ENCODE measurements at places on chromosomes 7 and 10.

DNA sequence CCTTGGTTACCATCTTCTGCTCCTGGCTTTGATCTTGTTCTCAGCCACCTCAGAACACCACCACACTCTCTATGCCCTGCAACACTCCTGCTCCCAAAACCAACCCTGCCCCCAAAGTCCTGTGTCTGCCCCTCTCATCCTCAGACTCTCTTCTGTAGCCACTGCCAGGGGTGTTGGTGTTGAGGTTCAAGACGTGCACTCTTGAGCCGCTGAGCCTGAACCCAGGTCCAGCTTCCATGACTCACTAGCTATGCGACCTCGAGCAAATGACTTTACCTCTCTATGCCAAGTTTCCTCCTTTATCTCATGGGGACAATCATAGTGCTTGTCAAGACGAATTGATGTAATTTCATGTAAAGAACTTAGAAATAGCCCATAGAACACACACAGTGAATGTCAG is 840 bp upstream of the ATP6V0A4 start:
- no peak for DNase-seq

- DNase-seq, result no peak
Observed at GRCh38 chr7:5495581-5496375, 72.1 kb upstream of the TNRC18 start.

DNA sequence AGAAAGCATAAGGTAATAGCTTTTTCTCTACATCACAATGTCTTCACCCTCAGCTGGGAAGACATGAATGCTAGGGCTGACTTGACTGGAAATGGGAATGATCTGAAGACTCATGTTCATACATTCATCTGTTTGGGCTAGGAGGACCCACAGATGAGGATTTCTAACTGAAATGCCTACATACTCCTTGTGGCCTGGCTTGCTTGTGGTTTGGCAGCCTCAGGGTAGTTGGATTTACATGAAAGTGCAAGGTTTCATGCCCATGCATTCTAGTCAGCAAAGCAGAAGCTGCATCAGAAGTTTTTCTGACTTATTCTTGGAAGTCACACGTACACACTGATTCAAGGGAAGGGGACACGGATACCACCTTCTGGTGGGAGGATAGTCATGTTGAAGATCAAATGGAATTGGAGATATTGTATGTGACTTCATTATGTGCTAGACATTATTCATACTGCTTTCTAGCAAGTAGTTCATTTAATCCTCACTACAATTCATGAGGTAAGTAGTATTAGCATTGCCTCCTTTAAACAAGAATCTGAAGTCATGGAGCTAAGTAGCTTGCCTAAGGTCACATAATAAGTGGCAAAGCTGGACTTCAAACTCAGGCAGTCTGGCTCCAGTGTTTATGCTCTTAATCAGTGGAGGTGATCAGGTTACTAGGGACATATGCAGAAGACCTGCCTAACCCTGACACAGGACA is 957.0 kb downstream of the LRMDA start:
- no peak for DNase-seq

GRCh38 chr10:35508647-35509046 is 96.5 kb upstream of the GJD4 start:
- DNase-seq, result no peak

DNA sequence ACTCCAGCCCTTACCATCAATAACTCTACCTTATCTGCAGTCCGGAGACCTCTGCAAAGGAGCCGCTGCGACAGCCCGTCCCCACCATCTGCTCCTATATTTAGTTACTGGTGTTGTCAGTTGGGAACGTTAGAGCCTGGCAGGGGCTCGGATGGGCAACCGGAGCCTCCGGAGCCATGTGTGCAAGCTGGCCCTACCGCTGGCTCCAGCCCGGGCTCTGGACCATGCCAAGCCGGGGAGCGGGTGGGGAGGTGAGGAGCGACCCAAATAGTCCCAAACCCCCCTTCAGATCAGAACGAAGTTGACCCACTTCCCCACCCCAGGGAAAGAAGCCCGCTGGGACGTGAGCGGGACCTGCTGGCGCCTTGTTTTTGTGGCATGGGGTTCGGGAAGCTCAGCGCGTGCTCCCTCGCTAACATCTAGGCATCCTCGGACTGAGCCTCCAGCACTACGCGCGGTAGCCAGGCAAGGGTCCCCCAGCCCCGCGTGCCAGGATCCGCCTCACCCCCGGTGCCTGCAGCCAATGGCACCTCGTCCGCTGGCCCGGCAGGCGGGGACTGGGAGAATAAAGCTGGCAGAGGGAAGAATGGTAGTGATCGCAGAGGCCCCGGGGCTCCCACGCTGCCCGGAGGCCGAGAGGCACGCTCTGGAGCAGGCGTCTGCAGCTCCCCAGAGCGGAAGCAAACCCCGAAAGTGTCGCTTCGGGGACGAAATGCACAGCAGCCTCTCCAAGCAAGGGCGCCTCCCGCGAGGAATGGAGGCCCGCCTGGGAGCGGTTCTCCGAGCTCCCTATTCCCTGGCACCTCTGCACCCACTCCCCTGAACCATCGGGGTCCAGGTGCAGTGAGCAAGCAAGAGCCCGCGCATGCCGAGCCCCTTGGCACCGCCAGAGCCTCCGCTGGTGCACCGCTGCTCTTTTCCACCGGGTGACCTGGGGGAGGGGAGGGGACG is 679 bp downstream of the LRRC20 start:
- no peak for DNase-seq

- DNase-seq, result no peak
Observed at GRCh38 chr7:8932751-8933150, 499.3 kb downstream of the NXPH1 start.

GRCh38 chr7:128874140-128875031 is 11.7 kb downstream of the ATP6V1F start:
- DNase-seq, result no peak

- DNase-seq, result no peak
Observed at GRCh38 chr10:33336582-33337325, 2.3 kb upstream of the NRP1 start.

GRCh38 chr10:57141708-57142107 is 780.6 kb upstream of the ZWINT start:
- no peak for DNase-seq

GRCh38 chr10:78000956-78001472 is 28.3 kb downstream of the POLR3A start:
- no peak for DNase-seq

DNA sequence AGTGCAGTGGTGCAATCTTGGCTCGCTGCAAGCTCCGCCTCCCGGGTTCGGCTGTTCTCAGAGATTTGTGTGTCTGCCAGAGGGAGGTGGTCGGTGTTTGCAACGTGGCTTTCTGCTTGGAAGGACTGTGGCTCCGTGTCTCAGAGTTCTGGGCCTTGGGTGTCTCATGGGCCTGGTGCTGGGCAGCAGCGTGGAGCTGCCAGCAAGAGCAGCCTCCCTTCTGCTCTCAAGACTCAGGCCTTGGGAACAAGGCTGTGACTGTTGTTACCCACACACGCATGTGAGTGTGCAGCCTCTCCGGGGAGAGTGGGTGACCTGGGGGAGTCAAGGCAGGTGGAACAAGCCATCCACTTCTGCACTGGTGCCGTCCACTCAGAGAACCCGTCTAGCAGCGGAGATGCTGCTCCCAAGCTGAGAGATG is 52.0 kb downstream of the VIPR2 start:
- DNase-seq, result no peak

GRCh38 chr7:107233-107632 is 85.1 kb upstream of the FAM20C start:
- no peak for DNase-seq

GRCh38 chr7:98240961-98241673 is 10.9 kb downstream of the TECPR1 start:
- no peak for DNase-seq

DNA sequence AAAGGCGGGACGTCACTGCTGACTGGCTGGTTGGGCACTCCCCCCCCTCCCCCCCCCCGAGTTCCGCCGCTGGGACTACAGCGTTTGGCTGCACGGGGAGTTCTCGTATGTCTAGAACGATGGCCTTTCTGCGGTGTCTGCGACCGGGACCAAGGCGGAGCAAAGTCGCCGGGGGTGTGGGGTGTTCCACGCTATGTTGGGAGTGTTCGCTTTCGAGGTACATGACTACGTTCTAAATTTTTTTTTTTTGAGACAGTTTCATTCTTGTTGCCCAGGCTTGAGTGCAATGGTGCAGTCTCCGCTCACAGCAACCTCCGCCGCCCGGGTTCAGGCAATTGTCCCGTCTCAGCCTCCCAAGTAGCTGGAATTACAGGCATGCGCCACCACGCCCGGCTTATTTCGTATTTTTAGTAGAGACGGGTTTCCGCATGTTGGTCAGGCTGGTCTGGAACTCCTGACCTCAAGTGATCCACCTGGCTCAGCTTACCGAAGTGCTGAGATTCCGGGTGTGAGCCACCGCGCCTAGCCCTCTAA is 573 bp upstream of the IDI1 start:
- no peak for DNase-seq

- no peak for DNase-seq
Observed at GRCh38 chr10:101718690-101719275, 23.8 kb upstream of the FBXW4 start.

DNA sequence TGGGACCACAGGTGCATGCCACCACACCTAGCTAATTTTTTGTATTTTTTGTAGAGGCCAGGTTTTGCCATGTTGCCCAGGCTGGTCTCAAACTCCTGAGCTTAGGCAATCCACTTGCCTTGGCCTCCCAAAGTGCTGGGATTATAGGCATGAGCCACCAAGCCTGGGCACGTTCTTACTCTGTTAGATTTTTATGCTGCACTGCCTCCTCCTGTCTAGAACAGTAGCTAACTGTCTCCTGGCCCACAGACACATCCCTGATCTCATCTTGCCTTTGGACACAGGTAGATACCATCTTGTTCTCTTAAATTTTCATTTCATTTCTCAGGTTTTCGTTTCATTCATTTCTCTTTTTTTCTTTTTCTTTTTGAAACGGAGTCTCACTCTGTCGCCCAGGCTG is 41.1 kb downstream of the BLVRA start:
- DNase-seq, result no peak

DNA sequence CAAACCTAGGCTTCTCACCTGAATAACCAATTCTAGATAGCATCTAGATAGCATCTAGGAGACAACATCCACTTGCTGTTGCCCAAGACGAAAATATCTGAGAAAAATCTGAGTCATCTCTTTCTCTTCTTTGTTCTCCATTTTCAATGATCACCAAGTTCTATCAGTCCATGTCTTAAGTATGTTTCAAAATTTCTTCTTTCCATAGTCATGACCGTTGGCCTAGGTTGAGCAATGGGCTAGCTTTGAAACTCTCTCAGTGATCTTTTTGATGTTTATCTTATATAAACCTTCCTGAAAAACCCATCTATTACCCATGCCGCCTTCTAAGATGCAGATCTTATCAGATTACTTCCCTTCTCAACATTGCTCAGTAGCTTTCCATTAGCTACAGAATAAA is 23.4 kb upstream of the CASD1 start:
- DNase-seq, result no peak

DNA sequence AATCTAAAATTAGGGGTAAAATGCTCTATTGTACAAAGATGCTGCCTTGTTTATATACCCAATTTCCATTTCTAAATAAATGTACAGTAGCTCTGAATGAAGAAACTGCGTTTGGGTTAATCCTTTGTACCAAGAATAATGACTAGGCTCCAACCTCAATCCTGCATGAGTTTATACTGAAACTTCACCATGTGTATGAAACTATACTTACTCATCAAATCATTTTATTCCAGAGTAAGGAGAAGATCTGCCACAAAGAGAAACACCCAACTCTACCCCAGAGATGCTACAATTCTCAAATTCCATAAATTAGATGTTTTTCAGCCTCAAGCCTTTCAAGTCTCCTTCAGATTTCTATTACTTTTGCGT is 53.8 kb upstream of the AKR1E2 start:
- DNase-seq, result no peak

- no peak for DNase-seq
Observed at GRCh38 chr7:114922652-114923402, 933 bp downstream of the MDFIC start.

GRCh38 chr10:97199152-97199551 is 13.4 kb upstream of the SLIT1 start:
- DNase-seq, result no peak

DNA sequence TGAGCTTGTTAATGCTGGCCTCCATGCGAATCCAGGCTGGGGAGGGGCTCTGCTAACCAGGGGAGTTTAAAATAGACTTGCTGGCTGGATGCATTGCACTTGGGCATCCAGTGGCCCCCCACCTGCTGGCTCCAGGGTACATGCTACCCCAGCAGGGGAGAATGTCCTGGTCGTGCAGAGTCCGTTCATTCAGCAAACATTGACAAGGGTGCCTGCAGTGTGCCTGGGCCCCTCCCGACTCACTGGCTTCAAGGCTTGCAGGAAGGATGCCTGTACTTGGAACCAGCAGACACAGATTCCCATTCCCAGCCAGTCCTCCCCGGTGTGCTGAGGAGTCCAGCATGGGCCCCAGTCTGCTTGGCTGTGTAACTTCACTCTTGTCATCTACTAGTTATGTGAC is 1.5 kb downstream of the SLC29A3 start:
- no peak for DNase-seq

GRCh38 chr7:116395141-116395791 is 104.3 kb upstream of the CAV2 start:
- no peak for DNase-seq

GRCh38 chr10:68559251-68559650 is 886 bp upstream of the TET1 start:
- no peak for DNase-seq

DNA sequence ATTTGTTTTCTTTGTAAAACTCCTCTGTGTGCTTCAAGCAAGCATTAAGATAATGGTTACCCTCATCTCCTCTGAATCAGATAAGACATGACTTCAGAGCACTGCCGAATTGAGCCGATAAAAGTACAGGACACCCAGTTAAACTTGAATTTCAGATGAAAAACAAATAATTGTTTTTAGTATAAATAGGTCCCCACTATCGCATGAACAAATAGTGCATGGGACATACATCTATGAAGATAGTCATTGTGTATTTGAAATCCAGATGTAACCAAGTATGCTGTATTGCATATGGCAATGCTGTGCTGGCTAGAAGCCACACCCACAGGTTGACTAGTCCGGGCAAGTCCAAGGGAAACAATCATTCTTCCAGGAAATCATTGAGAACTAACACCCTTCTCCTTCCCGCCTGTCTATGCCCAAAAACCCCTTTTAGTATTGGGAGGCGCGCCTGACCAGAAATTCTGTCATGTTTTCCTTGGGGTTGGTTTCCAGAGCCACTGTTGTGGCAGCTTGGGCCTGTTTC is 12.6 kb upstream of the FGFR2 start:
- DNase-seq, result no peak

- no peak for DNase-seq
Observed at GRCh38 chr10:62183442-62183841, 85.2 kb downstream of the RTKN2 start.

- DNase-seq, result no peak
Observed at GRCh38 chr10:58842860-58843376, 330.2 kb downstream of the BICC1 start.

- no peak for DNase-seq
Observed at GRCh38 chr7:146074195-146074765, 42.3 kb upstream of the CNTNAP2 start.

DNA sequence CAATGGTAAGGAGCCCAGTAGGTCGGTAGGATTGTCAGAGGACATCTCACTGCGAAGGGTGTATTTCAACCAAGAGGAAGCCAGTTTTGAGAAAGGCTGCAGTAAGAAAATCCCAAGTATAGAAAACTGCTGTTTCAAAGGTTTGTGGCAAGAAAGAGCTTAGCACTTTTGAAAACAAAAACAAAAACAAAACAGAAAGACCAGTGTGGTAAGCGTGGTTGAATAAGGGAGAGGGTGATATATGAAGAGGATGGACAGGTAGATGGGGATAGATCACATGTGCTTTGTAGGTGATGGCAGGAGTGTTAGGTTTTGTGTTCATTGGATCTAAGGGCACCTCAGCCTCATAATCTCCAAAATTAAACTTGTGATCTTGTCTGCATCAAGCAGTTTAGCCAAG is 141.6 kb upstream of the WNT16 start:
- no peak for DNase-seq
